ENCODE measurements at places on chromosomes 5 and 9. TPM values are rescaled to one million over a fixed set of nuclear protein-coding genes. Genes with fewer than 3 reads are reported as not detected.
A peak's percentile ranks its signal among the peaks of the same experiment; 100 is the strongest.

GRCh38 chr5:175746851-175747250 is 89.0 kb downstream of the HRH2 start:
- H3K27ac ChIP-seq: no peak overlapping the region
- no peak for DNase-seq
- H3K4me1 ChIP-seq: 0 out of 2 replicates have a peak, but pooled peaks cover 2% of the 10 kb centered on the region
- H3K4me3 ChIP-seq: no peak overlapping the region
- no peaks in the 10 kb centered on the region for H3K27me3 ChIP-seq

DNA sequence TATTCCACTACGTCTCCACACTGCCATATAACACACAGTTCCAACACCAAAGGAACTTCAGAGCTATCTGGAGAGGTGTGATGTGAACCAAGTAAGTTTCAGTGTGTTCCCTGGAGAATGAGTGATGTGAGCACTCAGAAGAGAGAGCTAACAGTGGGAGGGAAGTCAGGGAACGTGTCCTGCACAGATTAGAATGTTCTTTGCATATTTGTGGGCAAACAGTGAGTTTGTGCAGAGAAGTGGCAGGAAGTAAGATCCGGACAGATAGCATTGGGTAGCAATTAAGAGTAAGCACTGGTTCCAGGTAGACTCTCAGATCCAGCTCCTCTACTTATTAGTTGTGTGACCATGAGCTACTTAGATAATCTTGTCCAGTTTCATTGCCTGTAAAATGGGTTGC is 206.4 kb downstream of the PDZD2 start:
- H3K4me1 ChIP-seq: no peaks in the 10 kb centered on the region
- no peaks in the 10 kb centered on the region for H3K36me3 ChIP-seq
- no peaks in the 10 kb centered on the region for H3K27me3 ChIP-seq
- no peak overlapping the region for H3K27ac ChIP-seq

- H3K27me3 ChIP-seq: no peaks in the 10 kb centered on the region
- no peak overlapping the region for H3K4me3 ChIP-seq
- no peak for DNase-seq
- H3K27ac ChIP-seq: no peak overlapping the region
- no peaks in the 10 kb centered on the region for H3K36me3 ChIP-seq
Observed at GRCh38 chr9:23598994-23599393, 227.0 kb downstream of the ELAVL2 start.

DNA sequence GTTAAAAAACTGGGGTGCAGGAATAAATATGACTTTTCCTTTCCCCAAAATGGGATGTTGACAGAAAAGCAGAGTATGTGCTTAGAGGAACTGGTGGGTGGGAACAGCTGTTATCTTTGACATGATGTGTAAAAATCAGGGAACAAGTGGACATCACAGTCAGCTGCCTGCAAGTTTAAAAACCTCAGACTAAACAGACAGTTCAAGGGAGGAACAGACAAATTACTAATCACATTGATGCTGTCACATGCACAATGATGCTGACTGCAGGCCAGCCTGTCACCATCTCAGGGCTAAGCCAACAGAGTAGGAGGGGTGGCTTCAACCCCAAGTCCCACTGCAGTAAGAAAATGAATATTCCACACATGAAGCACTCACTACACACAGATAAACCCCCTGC is 38.2 kb upstream of the UBAP2 start:
- peaks cover 27% of the 10 kb centered on the region for H3K36me3 ChIP-seq
- no peaks in the 10 kb centered on the region for H3K27me3 ChIP-seq
- H3K4me3 ChIP-seq: no peak overlapping the region
- no peaks in the 10 kb centered on the region for H3K4me1 ChIP-seq

DNA sequence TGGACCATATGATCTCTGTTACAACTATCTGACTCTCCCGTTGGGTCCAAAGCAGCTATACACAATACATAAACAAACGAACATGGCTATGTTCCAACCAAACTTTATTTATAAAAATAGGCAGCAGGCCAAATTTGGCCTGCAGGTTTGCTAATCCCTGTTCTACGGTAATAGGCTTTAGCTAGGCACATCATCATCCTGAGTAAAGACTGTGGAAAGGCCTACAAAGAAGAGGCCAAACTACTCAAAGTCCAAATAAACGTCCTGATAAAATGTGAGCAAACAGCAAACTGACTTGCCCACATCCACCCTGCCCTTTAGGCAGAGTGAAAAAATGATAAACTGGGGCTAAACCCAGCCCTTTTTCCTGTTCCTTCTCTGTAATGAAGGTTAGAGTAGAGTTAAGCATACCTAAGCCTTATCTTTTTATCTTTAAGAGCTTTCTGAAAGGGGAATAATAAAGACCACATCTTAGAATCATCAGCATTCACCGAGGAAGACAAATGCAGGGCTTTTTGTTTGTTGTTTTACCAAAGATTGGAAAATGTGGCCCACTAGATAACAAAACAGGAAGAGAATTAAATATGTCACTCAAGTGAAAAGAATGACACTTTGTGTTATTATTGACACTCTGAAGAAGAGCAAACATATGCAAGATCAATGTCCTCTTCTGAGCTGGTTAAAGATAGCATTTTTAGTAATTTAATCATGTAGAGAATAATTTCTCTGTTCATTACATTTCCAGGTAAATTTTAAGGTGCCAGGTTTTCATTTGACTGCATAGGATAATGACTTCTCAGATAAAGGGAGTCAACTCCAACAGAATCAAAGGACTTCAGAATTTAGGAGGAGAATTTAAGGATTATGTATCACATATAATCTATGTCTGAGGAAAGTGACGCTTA is 160.0 kb upstream of the GNA14 start:
- no peak overlapping the region for H3K27ac ChIP-seq
- no peaks in the 10 kb centered on the region for H3K27me3 ChIP-seq
- no peak overlapping the region for H3K4me3 ChIP-seq
- H3K4me1 ChIP-seq: no peaks in the 10 kb centered on the region
- DNase-seq: no peak
- H3K36me3 ChIP-seq: no peaks in the 10 kb centered on the region

GRCh38 chr5:321230-321725 is at the start of gene AHRR:
Gene AHRR (plus strand): TSS chr5:321714. CDS start chr5:343903, 22,189 bp downstream.
- H3K27me3 ChIP-seq: peaks cover 52% of the 10 kb centered on the region
- peak within 1 kb of the TSS; percentile 53 for H3K4me3 ChIP-seq
- no peak for DNase-seq
- no peak within 1 kb of the TSS for H3K27ac ChIP-seq
- no peaks in the 10 kb centered on the region for H3K36me3 ChIP-seq

GRCh38 chr9:97773723-97774122 is 76.6 kb upstream of the XPA start:
- no peak overlapping the region for H3K4me3 ChIP-seq
- H3K27me3 ChIP-seq: no peaks in the 10 kb centered on the region
- no peak overlapping the region for H3K27ac ChIP-seq
- no peak for DNase-seq
- H3K36me3 ChIP-seq: no peaks in the 10 kb centered on the region

DNA sequence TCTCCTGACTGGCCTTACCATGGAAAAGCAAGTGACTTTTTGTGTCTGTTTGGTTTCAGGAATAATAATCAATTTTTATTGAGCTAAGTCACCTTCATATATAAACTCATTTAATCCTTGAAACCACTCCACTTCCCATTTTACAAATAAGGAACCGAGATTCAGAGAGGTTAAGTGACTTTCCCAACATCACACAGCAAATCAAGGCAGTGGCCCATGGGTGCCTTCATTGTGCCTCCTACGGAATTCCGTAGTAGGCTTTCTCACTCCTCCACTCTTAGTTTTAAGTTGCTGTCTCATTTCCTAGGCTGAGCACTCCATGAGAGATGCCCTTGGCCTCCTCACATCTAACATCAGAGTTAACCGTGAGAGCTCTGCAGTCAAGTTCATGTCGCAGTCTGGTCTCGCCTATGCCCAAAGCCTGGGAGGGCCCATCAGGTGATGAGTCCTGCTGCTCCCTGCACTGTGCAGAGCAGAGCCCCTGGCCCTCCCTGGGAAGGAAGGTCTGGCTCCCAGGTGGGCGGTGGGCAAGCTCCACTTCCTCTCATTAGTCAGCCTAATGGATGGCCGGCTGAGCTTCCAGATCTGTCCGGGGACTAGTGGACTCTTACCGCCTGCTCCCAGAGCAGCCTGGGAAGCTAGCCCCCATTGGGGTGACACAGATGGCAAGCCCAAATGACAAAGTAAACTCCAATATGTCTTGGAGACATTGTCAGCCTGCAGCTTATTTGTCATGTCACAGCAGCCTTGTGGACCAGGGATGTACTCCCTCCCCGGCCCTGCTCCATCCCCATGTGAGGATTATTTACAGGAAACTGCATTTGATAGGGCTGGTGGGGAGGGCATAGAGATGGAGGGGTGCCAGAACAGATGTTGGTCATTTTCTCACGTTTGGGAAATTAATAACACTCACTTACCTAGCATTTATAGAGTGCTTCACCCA is 123.4 kb downstream of the MVB12B start:
- H3K36me3 ChIP-seq: no peaks in the 10 kb centered on the region
- no peaks in the 10 kb centered on the region for H3K27me3 ChIP-seq
- no peak overlapping the region for H3K27ac ChIP-seq
- no peak for DNase-seq
- H3K4me1 ChIP-seq: no peaks in the 10 kb centered on the region

GRCh38 chr5:6659941-6660684 is 26.9 kb downstream of the SRD5A1 start:
- peaks cover 4% of the 10 kb centered on the region for H3K36me3 ChIP-seq
- no peaks in the 10 kb centered on the region for H3K27me3 ChIP-seq
- H3K4me3 ChIP-seq: no peak overlapping the region
- H3K4me1 ChIP-seq: no peaks in the 10 kb centered on the region
- no peak overlapping the region for H3K27ac ChIP-seq
- DNase-seq: no peak

- no peak overlapping the region for H3K27ac ChIP-seq
- DNase-seq: peak; percentile 54
- no peak overlapping the region for H3K4me3 ChIP-seq
- no peaks in the 10 kb centered on the region for H3K27me3 ChIP-seq
Observed at GRCh38 chr9:75198436-75198835, 110.1 kb downstream of the OSTF1 start.

DNA sequence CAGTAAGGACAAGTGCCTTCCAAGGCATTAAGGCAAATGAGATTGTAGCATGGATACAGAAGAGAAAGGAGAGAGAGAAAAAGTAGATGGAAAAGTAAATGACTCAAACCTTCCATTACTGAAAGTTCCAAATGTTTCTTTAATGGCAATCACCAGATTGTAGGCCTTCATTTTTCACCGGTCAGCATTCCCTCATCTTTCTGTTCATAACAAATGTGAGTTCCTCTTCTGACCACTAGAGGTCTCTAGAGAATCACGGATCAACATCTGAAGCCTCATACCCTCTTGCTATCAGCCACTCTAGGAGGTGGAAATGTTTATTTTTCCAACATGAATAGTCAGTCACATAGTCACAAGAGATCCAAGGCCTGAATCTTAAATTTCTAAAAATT is 73.6 kb upstream of the RPS23 start:
- H3K36me3 ChIP-seq: no peaks in the 10 kb centered on the region
- DNase-seq: no peak
- no peaks in the 10 kb centered on the region for H3K27me3 ChIP-seq
- no peak overlapping the region for H3K4me3 ChIP-seq
- H3K27ac ChIP-seq: no peak overlapping the region

DNA sequence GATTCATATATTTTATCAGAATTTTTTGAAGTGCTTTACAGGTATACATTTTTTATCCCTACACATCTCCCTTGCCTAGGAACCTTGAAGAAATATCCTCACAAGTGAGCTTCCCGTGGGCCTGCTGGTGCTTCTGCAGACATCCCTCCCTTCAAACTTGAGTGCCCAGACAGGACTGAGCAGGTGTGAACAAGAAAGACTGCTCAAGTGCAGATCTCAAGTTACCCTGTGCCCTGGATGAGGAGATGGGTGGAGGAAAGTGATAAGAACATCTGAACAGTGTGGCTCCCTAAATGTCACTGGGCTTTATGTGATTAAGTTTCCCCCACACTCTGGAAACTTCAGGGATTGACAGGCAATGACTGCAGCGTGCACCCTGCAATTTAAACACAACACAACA is 209.8 kb downstream of the TLE1 start:
- no peaks in the 10 kb centered on the region for H3K4me1 ChIP-seq
- H3K27ac ChIP-seq: no peak overlapping the region
- no peaks in the 10 kb centered on the region for H3K27me3 ChIP-seq
- H3K36me3 ChIP-seq: no peaks in the 10 kb centered on the region
- H3K4me3 ChIP-seq: no peak overlapping the region
- DNase-seq: no peak

DNA sequence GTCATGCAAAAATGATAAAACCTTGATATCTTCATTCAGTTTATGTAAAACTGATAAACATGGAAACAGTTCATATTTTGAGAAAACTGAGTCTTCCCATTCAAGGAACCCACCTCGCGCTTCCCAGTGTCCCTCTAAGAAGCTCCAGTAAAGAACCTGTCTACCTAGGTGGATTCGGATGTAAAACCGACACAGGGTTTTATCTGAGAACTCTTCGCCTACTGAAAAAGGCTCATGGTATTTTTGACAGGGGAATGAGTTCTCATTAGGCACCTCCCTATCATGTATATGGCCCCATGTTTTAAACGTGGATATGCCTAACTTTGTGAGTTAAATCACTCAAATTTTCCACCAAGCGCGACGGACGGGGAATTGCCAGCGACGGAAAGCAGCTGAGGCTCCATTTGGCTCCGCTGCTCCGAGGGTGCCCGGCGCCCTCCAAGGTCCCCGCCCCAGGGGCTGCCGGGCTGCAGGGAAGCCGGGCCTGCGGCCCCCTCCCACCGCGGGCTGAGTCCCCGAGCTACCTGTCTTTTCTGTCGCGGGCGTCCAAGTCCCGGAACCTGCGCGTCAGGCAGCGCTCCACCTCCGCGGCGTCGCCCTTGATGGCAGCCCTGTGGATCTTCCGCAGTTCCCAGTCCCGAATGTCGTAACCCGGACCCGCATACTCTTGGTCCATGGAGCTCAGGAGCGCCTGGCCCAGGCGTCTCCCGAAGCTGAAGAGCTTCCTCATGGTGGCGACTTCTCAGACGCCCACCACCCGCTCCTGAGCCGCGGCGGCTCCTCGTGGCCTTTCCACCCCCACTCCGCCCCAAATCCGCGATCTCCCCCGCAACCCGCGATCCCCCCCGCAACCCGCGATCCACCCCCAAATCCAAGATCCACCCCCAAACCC is 594 bp downstream of the ANKRD18A start:
- H3K4me1 ChIP-seq: peaks cover 2% of the 10 kb centered on the region
- peaks cover 19% of the 10 kb centered on the region for H3K27me3 ChIP-seq
- peak overlapping the region; percentile 62 for H3K4me3 ChIP-seq

- H3K27me3 ChIP-seq: no peaks in the 10 kb centered on the region
- H3K36me3 ChIP-seq: no peaks in the 10 kb centered on the region
- H3K4me3 ChIP-seq: no peak overlapping the region
Observed at GRCh38 chr5:95883185-95884016, 60.9 kb upstream of the GLRX start.

DNA sequence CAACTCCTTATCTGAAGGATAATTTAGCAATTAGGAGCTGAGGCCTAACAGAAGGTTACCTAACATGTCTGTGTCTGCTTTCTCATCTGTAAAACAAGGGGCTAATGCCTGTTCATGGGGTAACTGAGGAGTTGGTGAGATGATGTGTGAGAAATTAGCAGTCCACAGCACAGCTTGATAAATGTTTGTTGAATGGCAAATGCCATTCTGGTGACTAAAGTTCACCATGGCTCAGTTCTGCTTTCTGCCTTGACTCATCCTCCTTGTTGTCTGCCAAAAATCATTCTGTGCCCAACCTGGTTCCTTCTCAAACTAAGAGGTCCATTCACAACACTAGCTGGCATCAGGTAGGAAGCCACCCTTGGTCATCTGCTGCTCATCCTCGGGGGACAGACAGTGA is 552.0 kb upstream of the KLF4 start:
- no peak overlapping the region for H3K4me3 ChIP-seq
- no peaks in the 10 kb centered on the region for H3K4me1 ChIP-seq
- no peak overlapping the region for H3K27ac ChIP-seq
- no peaks in the 10 kb centered on the region for H3K27me3 ChIP-seq
- H3K36me3 ChIP-seq: no peaks in the 10 kb centered on the region

HNRNPK gene
- total RNA-seq: 851 TPM

NPDC1 gene
- 44.1 TPM for total RNA-seq

SPINK4 gene
- not detected for total RNA-seq

UGT3A2 gene
- total RNA-seq: 19.4 TPM

GLDC gene
- 101 TPM for total RNA-seq

PCDHGB7 gene
- total RNA-seq: 9.5 TPM

OCLN gene
- 76.3 TPM for total RNA-seq

TYRP1 gene
- not detected for total RNA-seq

All from H1 (cell line).